ENCODE measurements at places on chromosomes 13 and 19.

DNA sequence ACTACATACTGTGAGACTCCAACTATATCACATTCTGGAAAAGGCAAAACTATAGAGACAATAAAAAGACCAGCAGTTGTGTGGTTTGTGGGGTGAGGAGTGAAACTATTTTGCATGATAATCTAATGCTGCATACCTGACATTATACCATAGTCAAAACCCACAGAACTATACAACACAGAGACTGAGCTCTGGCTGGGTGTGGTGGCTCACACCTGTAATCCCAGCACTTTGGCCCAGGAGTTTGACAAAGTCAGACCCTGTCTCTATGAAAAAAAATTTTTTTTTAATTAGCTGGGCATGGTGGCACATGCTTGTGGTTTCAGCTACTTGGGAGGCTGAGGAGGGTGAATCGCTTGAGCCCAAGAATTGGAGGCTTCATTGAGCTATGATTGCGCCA is 11.9 kb downstream of the ZNF541 start:
- DNase-seq = no peak

GRCh38 chr13:88068316-88068715 is 397.1 kb downstream of the SLITRK5 start:
- DNase-seq = no peak

- no peak for DNase-seq
Measured at GRCh38 chr13:27592865-27593264, 27.5 kb downstream of the LNX2 start.

GRCh38 chr13:71448080-71448630 is 418.8 kb downstream of the DACH1 start:
- DNase-seq = no peak

- peak; percentile 61 for DNase-seq
Measured at GRCh38 chr19:7658219-7658686, 10.6 kb upstream of the RETN start.

- DNase-seq = no peak
Measured at GRCh38 chr19:4220188-4220587, 9.1 kb upstream of the EBI3 start.

DNA sequence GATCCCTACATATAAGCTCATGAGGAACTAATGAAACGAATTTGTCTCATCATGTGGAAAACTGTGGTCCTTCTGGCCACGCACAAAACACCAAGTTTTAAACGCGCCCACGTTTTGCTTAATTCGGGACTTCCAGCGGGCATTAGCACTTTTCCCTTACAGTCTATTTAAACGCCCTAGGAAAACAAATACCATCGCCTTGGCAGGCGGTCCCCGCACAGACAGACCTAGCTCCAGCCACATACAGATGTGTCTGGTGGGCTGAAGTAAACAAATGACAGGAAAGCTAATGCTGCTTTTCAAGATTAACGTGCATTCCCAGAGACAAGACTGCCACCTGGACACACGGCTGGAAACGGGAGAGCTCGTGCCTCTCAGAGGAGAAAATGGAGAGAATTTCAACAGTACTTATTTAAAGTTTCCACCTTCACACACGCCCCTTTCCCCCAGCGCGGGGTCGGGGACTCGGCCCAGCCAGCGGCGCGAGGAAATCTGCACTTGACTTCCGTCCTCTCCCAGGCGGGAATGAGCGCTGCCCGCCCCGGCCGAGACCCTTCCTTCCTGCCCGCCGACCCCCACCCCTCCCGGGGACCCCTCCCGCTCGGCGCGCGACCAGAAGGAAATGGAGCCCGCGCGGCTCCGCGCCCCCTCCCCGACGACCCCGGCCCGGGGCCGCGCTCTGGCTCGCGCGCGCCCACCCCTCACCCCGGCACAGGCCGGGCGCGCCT is 931 bp downstream of the USP12 start:
- DNase-seq = no peak

DNA sequence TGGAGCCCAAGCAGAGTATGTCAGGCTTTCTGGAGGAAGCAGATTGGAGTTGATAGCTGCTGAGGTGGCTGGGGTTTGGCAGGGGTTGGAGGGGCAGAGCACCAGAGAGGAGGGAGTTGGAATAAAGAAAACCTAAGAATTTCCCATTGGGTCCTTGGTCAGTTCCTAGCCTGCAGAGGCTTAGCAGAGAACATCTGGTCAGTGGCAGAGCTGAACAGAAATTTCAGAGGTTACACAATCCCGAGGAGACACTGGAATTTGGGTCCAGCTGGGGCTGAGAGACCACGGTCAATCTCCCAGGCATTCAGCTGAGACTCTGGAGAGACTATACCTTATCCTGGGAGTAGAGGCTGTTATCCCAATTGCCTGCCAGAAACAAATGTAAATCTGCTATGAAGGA is 84.4 kb downstream of the DPY19L3 start:
- DNase-seq = no peak

DNA sequence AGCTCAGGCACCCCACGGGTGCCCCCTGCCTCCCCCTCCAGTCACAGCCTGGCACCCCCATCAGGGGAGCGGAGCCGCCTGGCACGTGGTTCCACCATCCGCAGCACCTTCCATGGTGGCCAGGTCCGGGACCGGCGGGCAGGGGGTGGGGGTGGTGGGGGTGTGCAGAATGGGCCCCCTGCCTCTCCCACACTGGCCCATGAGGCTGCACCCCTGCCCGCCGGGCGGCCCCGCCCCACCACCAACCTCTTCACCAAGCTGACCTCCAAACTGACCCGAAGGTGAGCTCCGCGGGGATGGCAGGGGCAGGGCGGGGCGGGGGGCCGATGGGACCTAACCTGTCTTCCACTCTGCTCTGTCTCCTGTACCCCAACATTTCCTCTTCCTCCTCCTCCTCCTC is 25.0 kb downstream of the CKM start:
- no peak for DNase-seq

DNA sequence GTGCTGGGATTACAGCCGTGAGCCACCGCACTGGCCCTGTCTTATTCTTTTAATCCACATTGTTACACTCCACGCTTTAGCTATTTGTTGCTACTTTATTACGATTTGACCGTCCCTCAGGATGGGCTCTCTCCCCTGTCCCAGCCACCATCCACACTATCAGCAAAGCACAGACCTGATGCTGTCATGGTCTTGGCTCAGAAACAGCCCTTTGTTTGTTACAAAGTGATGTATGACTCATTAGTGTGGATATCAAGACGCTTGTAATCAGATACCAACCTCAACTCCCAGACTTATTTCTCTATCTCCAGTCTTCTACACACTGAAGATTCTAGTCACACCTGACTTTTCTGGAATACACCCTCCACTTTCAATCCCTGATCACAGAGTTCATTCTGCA is 84.6 kb upstream of the FREM2 start:
- no peak for DNase-seq

DNA sequence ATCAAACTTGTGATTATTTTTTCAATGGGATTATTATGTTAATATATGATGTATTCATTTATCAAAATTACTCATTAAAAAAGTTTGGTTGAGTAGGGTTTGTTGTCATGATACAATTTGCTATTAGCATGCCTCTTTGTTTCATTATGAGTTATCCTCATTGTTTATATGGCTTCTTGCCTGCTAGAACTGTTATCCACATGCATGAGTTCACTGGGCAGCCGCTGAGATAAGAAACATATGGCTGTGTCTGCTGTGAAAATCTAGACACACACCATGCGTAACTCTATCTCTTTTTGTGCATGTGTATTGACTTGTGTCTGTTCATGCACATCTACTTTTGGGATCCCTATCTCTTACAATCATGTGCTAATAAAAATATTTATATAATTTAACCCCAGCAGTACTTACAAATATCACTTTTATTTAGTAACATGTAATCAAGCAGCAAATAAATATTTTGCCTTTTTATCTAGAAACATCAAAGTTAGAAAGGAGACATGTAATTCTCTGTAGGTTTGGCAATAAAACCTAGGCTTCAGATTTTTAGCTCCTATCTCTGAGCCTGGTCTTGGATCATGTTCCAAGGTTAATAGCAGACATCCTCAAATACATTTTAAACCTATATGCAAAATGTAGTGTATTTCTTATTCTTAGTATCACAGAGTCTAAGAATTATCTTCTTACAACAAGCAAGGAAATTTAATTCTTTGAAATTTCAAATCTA is 11.2 kb upstream of the KLF12 start:
- DNase-seq = no peak

GRCh38 chr13:30097701-30098100 is 209.7 kb downstream of the KATNAL1 start:
- peak; percentile 81 for DNase-seq

DNA sequence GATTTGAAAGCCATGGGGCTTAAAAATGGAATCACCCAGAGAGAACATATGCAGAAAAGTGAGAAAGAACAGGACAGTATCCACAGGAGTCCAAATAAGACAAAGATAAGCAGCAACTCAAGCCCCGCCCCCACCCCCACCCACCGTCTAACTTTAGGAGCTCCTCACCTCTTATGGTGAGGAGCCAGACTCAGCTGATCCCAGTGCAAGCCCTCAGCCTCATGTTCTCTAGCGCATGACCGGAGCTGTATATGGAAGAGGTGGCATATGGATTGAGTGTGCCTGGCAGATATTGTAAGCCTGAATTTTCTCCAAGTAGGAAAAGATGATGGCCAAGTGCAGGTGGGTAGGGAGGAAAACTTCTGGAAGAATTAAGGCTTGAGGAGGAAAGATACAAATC is 36.4 kb upstream of the DCT start:
- DNase-seq = no peak

GRCh38 chr13:101639711-101640110 is 187.2 kb downstream of the ITGBL1 start:
- no peak for DNase-seq

DNA sequence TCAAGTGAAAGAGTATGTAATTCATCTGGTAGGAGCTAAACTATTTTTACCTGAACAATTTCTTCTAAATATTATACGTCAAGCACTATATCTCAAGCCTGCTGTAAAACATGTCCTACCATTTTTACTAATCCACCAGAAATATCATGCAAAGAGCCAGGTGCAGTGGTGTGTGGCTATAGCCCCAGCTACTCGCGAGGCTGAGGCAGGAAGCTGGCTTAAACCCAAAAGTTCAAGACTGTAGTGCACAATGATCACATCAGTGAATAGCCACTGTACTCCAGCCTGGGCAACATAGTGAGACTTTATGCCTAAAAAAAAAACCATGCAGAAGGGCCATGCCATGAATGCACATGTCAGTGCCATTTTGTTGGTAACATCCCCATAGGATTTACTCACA is 20.7 kb upstream of the CLN5 start:
- DNase-seq = no peak

DNA sequence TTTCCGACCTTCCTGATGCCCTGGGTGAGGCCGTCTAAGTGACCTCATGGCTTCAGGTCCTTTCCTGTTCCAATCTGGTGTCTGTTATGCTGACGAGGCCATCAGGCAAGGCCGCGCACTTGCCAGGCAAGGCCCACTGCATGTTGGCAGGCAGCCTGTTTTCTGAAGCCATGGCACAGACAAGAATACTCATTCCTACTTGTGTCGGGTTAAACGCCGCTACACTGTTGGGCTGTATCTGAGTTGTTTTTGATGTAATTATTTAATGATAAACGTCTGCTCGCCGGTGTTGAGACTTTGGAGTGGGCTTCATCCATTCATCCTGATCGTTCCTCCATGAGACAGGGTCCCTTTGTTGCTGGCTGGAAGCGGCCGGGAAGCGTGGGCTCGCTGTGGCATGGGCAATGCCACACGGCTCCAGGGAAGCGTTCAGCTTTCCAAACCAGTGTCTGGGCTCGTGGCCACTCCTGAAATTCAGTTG is 92.1 kb downstream of the ATP11A start:
- no peak for DNase-seq

DNA sequence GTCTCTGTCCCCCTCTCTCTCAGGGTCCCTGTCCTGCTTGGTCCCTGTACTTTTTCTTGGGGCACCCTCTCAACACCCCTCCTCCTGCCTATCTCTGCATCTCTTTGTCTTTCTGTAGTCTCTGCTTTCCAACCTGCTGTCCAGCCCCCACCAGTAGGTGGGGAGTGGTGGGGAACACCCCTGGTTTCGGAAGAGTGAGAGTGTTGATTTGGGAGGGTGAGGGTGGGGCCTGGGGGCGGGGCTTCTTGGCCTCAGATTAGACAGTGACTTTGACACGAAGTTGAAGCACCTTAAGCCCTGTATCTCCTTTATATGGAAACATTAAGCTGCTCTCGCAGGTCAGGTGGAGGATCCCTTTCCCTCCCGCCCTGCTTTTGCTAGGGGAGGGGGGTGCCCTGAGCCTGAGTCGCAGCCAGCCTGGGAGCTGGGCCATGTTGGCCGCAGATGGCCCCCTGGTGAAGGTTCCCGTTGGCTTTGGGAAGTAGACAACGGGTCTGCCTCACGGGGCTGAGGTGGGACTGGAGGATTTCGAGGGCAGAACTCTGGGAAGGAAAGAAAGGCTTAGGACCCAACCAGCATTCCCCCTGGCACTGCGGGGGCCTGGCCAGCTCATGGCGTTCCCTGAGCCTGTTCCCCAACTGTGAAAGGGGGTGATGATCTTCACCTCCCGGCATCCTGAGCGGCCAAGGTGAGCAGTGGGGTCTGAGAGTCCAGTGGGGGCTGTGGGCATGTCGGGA is at the start of gene KCNJ14:
Gene KCNJ14 (plus strand): TSS at position 404 of the 737 bp plus-strand sequence. CDS start 6,151 bp downstream, outside the sequence.
- DNase-seq = no peak

GRCh38 chr19:1942078-1942933 is 1.3 kb downstream of the CSNK1G2 start:
- peak; percentile 51 for DNase-seq

GRCh38 chr13:37345869-37346268 is 240.4 kb upstream of the CSNK1A1L start:
- DNase-seq = no peak

- no peak for DNase-seq
Measured at GRCh38 chr13:95642028-95642621, 2.4 kb downstream of the DZIP1 start.

DNA sequence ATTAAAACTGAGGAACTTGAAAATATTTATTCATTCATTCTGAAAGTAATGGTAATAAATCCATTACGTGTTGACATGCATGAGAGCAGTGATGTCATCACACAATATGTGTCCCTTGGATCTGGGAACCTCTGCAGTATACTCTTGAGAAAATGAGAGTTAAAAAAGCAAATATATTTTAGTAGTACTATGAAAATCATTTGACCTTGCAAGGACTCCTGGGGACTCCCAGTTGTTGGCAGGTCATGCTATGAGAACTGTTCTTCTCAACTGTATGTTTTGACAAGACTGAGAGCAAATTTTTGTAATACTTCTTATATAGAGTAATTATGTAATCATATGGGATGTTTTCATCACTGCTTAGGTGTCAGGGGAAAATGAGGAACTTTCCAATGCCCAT is 249.4 kb downstream of the PCCA start:
- DNase-seq = no peak

DNA sequence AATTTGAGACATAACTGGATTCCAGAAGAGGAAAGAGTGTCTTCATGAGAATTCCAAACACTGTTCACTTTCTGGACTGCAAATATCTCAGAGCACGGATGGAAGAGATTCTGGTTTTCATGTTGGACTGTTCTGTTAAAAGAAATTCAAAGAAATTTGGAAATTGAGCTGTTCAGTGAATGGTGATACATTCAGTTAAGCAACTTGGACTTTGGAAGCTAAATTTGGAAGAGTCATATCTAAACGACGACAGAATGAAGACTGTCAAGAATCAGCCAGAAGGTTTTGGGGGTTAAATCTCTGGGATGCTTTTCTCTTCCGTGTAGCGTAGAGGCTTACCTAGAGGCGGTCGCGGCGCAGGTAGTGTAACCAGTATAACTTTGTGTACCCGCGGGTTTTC is 25.6 kb downstream of the SAFB start:
- DNase-seq = no peak

All from inflammatory macrophage (primary cell).